Stimulated activated CD8-positive, alpha-beta memory T cell treated with anti-CD3 and anti-CD28 coated beads, Interleukin-2, amount 100 ng/mL, for 1 hour (primary cell): ENCODE measurements at places on chromosomes 2 and 18.

GRCh38 chr2:19607400-19607799 lies 249.0 kb upstream of the OSR1 start:
- no peak for DNase-seq

- no peak for DNase-seq
These were observed 251.1 kb upstream of the PIK3C3 start for GRCh38 chr18:41703744-41704530.

GRCh38 chr2:163207693-163208370 lies 369.3 kb upstream of the KCNH7 start:
- DNase-seq = no peak

DNA sequence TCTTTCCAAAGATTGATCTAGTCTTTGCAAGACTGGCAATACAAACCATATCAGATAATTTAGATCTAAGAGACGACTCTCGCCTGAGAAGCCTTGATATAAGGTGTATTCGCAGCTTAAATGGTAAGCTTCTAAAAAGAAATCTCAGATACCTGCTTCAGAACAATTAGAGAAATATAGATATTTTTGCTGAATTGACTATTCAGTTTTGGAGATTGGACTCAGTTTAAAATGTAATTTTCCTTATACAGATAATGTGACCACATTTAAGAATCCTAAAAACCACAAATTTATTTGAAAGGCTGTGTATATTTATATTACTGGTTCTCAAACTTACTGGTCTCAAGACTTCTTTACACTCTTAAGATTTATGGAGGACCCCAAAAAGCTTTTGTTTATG lies 15.4 kb downstream of the PAPOLG start:
- no peak for DNase-seq

- DNase-seq = no peak
These were observed 22.2 kb downstream of the RMDN2 start for GRCh38 chr2:37947306-37947705.

DNA sequence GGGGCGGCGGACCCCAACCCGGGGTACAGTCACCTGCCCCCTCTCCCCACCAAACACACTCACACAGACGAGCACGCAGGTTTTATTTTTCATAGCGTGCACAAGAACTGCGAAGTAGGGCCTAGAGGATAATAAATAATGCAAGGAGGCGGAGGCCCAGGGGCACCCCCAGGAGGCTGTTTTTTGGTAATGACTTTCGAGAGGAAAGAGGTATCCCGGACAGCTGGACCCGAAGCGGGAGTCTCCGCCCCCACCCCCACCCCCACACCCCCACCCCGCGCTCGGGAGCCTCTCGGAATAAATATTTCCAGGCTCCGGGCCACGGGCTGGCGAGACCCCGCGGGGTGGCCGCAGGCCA lies 3.4 kb downstream of the CYP26B1 start:
- DNase-seq = no peak

- no peak for DNase-seq
These were observed 888.5 kb upstream of the FSHR start for GRCh38 chr2:50042771-50043170.

DNA sequence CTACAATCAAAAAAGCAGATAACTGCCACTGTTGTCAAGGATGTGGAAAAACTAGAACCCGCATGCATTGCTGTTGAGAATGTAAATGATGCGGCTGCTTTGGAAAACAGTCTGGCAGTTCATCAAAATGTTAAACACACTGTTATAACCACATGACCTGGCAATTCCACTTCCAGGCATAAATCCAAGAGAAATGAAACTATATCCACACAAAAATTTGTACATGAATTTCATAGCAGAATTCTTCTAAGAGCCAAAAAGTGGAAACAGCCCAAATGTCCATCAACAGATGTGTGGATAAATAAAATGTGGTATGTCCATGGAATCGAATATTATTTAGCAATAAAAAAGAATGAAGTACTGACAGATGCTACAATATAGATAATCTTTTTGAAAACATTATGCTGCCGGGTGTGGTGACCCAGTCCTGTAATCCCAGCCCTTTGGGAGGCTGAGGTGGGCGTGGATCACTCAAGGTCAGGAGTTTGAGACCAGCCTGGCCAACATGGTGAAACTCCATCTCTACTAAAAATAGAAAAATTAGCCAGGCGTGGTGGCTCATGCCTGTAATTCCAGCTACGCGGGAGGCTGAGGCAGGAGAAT lies 32.0 kb downstream of the ERCC3 start:
- no peak for DNase-seq

DNA sequence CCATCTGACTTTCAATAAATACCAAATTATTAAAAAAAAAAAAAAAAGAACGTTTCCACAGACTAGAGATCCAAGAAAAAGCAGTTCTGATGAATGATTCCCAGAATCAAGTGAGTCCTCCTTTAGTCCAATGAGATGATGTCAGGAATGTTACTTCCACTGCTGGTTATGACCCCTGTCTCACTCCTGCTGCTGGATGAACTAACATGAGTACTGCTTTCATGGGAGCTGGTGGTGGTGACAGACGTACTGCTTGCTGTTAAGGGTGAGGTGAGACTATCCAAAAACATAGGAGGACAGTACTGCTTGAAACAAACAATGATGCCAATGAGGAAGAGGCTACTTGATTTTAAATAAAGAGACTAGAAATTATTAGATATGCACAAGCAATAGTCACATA lies 55.5 kb upstream of the ST8SIA5 start:
- DNase-seq = no peak

DNA sequence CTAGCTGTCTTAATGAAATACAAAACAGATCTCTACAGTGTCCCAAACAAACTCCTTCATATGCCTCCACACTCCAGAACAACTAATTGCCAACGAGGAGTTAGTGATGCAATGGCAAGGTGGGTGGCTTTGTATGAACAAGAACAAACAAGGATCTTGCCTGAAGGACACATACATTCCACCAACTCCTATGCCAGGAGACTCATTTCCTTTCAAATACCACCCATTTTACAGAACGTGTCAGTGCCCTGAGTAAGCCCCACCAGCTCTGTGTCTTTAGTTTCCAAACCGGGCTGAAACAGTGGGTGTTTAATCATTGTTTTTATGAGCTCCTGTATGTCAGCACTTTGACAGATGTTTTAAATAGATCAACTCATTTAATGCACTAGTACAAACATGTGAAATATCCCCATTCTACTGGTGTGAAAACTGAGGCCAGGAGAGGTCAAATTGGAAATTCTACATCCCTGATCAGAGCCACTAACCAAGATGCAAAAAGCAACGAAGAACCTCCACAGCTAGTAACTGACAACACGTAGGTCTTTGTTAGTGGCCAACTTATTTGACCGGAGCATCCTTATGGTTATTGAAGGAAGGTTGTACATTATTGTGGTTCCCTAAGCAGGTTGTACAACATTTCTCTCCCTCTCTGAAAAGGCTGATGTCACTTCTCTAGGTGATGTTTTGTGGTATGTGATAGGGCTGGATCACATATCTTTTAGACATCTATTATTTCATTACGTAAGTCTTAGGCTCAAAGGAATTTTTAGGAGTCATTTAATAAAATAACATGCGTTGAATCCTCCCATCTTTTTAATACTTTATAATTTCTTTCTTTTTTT lies 534.9 kb upstream of the TNP1 start:
- DNase-seq = no peak

- no peak for DNase-seq
These were observed 62.5 kb downstream of the CERS6 start for GRCh38 chr2:168518555-168519066.

- peak; percentile 19 for DNase-seq
These were observed 38.5 kb downstream of the LPIN1 start for GRCh38 chr2:11784747-11785610.

GRCh38 chr2:161796192-161796591 lies 172.0 kb downstream of the SLC4A10 start:
- DNase-seq = no peak

- DNase-seq = peak; percentile 46
These were observed 513 bp downstream of the TRIP12 start for GRCh38 chr2:229921101-229921891.

- DNase-seq = no peak
These were observed 164.0 kb downstream of the MYO3B start for GRCh38 chr2:170341684-170342623.

DNA sequence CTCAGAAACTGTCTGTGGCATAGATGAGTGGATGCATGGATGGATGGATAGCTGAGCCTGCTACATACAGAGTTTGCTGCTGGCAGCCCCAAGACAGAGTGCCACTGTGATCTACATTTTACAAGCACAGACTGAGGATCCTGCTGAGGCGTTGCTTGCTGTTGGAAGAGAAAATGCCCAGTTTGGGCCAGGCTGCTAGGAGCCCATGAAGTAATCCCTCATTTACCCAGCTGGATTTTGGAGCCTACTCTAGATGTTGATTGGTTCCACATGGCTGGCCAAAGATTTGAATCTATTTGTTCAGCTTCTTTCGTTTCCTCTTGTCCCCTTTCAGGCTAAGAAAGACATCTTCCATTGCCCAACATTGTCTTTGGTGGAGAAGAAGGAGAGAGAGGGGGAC lies 261.3 kb downstream of the CLIP4 start:
- DNase-seq = no peak

DNA sequence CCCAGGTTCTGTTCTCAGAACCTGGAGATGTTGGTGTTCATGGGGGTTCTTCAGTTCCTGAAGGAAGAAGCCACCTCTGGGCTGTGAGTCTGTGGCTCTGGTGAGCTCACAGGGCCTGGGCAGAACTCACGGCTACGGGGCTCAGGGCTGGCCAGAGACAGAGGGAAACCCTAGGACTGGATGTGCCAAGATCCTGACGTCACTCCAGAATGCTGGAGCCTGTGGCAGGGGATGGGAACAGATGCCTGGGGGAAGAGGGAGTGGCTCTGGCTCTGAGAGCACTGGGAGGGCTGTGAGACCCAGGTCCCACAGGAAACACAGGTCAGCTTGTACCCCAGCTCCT lies at the start of gene OTOF:
Gene OTOF (minus strand): TSS at position 214 of the 343 bp plus-strand sequence.
- DNase-seq = no peak

- no peak for DNase-seq
These were observed 47.6 kb upstream of the FHL2 start for GRCh38 chr2:105446501-105446900.

DNA sequence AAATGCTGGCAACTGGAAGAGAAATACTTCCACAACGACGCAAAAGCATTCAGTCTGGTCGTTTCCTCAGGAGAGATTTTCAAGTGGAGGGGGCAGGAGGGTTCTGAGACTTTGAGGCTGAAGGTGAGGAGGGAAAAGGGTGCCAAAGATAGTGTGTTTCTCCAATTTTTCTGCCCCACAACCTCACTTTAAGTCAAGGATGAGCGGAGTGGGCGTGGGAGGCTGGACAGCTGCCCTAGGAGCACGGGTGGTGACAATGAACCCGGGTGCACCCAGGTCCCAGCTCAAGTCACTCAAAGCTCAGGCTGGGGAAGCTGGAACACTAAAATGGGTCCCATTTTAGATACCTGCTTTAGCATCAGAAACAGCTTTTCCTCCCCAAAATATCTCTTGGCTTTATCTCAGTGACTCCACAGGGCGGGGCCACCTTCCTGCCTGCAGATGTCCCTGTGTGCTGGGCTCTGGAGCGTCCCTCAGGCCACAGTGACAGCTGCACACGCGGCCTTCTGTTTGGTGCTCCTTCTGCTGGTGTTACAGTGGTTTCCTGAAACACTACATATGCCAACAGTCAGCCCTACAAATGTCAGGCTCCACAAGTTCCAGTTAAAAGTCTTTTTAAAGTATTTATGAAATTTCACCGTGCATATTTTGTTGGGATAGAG lies 1.4 kb upstream of the MBP start:
- no peak for DNase-seq

- no peak for DNase-seq
These were observed 7.2 kb upstream of the LAMA3 start for GRCh38 chr18:23682045-23682444.

GRCh38 chr18:63320975-63321265 lies 1.4 kb upstream of the BCL2 start:
- no peak for DNase-seq

- DNase-seq = no peak
These were observed 249.1 kb downstream of the PHLPP1 start for GRCh38 chr18:62964432-62964831.

DNA sequence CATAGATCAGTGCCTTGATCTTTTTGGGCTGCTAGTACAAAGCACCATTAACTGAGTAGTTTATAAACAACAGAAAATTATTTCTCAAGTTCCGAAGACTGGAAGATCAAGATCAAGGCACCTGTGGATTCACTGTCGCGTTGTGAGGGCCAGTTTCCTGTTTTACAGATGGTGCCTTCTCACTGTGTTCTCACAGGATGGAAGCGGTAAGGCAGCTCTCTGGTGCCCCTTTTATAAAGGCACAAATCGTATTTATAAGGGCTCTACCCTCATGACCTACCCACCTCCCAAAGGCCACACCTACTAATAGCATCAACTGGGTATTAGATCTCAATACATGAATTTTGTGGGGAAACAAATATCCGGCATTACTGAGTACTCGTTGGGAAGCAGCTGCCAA lies 729.5 kb upstream of the SLC39A10 start:
- no peak for DNase-seq

DNA sequence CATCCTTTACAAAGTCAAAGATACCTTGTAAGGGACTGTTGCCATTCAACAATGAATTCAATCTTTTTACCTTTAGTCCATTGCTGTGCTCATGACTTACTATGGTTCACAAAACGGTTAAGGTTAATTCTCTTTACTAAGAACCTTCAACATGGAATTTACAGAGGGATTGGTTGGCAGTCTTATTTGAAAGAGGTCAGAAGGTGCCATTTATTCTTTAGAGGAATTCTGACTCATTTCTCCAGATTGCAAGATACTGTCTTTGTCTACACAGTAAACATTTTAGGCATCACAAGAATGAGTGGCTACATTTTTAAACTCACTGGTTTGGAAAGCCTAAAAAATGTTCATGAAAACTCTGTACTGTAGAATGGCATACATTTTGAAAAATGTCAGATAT lies 17.4 kb downstream of the KCNH7 start:
- no peak for DNase-seq

DNA sequence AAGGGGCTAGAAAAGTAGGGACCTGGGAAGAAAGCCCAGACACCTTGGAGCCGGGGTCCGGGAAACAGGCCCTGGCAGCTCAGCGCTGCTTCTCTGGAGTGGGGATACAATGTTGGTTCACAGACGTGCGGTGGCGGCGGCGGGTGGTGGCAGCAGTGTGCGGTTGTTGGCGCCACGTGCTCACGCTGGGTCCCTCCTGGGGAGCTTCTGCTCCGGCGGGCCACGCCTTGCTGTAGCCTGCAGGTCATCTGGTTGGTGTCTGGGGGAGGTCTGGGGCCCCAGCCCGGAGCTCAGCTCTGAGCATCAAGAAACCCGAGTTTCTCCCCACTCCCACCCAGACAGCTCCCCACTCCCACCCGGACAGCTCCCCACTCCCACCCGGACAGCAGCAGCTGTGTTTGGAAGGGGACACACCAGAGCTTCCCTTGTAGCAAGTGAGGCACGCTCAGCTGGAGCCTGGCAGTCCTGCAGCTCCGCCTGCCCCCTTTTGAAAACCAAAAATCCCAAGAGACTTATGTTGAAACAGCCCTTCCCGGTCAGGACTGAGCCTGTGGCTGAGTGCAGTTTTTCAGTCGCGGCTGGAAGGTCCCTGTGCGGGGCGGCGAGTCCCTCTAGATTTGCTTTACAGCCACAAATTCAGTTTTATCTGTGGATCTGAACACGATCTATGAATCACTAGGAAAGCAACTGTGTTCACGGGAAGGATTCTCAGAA lies 46.9 kb downstream of the NFATC1 start:
- DNase-seq = no peak

GRCh38 chr18:9021458-9021857 lies 81.0 kb upstream of the NDUFV2 start:
- DNase-seq = no peak
